Occipital lobe (tissue), 3 donors: ENCODE measurements at places on chromosomes 1 and 21.

DNA sequence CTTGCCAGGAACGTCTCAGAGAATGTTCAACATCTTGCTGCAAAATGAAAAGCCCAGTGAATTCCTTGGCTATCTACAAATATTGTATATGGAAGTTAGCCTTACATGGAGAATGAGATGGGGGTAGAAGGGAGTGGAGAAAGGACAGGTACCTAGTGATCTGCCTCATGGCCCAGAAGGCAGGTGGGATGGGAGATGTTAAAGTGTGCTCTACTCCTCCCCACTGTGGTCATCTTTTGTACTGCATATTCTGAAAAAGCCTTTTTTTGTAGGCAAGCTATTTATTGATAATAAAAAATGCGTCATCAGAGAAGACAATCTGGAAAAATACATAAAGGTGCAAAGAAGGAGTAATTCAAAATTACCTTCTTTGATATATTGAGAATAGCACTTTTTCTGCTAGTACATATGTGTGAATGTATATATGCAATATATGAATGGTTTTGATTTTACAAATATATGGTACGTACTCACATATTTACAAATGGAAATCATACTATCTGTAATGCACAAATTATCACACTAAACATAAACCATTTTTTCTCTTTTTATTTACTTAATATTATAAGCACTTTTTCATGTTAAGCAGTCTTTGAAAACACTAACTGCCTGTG lies 19.1 kb upstream of the SLC5A9 start:
- no peak for DNase-seq

- DNase-seq: no peak
Observed at GRCh38 chr1:154736841-154737240, 128.9 kb upstream of the ADAR start.

GRCh38 chr1:213596729-213597128 lies 391.0 kb upstream of the PROX1 start:
- no peak for DNase-seq

GRCh38 chr1:211501711-211502400 lies 9.9 kb upstream of the RD3 start:
- no peak for DNase-seq

GRCh38 chr1:25610822-25611630 lies 5.6 kb upstream of the MAN1C1 start:
- no peak for DNase-seq

GRCh38 chr1:67889953-67890567 lies 56.8 kb upstream of the GNG12 start:
- no peak for DNase-seq

GRCh38 chr1:115980998-115981993 lies 5.0 kb downstream of the SLC22A15 start:
- DNase-seq: no peak

- DNase-seq: no peak
Observed at GRCh38 chr1:29808141-29808995, 572.0 kb downstream of the PTPRU start.

- no peak for DNase-seq
Observed at GRCh38 chr1:246435421-246436041, 71.5 kb downstream of the SMYD3 start.
